ENCODE measurements at places on chromosomes 12 and 14.

DNA sequence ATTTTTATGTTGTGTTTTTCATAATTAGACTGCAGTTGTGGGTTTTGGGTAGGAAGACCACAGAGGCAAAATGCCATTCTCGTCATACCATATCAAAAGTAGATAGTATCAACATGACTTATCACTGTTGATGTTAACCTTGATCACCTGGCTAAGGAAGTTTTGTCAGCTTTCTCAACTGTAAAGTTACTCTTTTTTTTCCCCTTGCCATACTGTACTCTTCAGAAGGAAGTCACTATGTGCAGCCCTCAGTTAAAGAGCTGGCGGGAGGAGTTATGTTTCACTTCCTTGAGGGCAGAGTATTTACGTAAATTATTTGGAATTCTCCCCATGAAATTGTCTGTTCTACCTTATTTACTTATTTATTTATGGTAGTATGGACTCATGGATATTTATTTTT is 78.7 kb downstream of the PRORP start:
- DNase-seq: peak; percentile 55

- no peak for DNase-seq
These were observed 23.2 kb upstream of the ATP23 start for GRCh38 chr12:57918147-57918546.

DNA sequence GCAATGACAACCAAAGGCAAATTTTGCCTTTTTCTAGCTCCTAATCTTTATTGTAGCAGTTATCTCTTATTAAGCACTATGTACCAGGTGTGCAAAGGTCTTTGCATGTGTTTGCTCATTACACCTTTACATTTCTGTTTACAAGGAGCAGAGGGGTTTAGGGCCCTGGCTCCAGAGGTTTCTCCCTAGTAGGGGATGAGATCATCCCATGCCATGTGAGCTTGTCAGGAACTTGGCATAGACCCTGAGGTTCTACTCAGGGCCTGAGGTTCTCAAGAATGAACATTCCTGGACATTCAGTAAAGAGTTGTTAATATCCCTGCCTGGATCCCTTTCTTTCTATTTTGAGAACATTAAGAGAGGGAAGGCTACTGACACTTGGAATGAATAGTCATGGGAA is 292.0 kb downstream of the RPAP3 start:
- no peak for DNase-seq

DNA sequence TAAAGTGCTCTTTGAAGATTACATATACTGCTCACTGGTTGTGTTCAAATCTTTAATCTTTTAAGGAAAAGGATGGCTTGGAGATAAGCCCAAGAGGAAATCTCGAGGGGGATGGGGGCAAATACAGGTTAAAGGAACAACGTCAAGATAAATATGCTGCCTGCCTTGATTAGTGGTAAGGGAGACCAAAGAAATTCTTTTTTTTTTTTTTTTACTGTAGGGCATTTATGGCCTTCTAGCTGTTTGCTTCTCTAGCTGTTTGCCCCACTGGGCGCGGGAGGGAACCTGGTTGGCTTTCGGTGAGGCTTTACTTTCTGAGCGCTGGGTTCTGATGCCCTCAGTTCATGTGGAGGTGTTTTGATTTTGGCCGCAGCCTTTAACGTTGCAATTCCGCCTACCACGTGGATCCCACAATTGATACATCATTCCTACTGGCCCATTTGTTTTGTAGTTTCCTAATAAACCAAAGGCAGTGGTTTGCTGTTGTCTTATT is 5.7 kb downstream of the CCND2 start:
- no peak for DNase-seq

- no peak for DNase-seq
These were observed 146.5 kb downstream of the MON2 start for GRCh38 chr12:62613081-62613480.

DNA sequence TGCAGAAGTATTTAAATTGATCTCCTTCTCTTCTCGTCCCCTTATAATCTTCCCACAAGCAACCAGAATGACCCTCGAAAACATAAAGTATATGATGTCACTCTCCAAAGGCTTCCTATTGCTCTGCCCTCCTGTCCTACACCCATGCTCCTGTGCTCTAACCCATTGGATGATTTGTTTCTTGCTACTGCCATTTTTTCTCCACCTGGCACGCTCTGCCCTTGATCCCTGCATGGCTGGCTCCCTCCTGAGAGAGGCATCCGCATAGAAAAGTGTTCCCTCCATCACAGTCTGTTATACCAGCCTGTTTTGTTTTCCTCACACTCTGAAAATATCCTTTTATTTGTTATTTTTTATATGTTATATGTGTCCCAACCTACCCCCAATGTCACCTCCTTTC is 19.8 kb downstream of the MYRFL start:
- no peak for DNase-seq

DNA sequence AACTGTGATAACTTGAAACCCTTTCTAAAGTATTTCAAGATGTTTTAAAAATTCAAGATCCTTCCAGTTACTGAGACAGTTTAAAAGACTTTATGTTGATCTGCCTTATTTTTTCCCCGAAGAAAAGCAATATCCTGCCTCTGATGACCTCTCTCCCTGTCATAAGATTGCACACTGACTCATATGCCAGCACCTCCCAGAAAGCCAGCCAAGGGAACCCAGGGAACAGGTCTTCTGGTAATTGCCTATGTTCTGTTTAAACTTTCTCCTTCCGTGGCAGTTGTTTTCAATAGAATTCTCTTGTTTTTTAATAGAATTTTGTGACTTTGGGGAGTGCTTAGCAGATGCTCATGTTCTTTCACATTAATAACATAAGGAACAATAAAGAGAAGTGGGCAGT is 300.2 kb upstream of the PRKD1 start:
- no peak for DNase-seq

DNA sequence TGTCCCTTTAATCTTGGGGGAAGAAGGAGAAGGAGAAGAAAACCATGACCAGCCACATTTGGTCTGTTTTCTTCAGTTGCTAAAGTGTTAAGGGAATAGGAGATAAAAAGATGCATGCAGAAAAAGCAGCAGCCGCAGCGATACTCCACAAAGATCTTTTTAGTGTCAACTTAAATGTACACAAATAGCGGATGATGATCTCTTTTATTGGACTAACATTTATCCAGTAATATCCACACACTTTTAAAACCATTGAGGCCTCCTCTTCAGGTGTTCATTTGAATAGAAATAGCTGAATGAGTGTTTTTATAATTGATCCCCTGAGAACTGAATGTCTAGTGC is 83.5 kb downstream of the PAPOLA start:
- no peak for DNase-seq

GRCh38 chr12:93061473-93062419 is 132.7 kb upstream of the EEA1 start:
- no peak for DNase-seq
